Vagina (tissue), 2 donors: ENCODE measurements at places on chromosomes 7 and 10. TPM values are rescaled to one million over a fixed set of nuclear protein-coding genes. Genes with fewer than 3 reads are reported as not detected.
A peak's percentile ranks its signal among the peaks of the same experiment; 100 is the strongest.

GRCh38 chr10:52770904-52771303 is 1.7 kb downstream of the MBL2 start:
- H3K4me1 ChIP-seq: no peaks in the 10 kb centered on the region
- no peaks in the 10 kb centered on the region for H3K36me3 ChIP-seq
- H3K27ac ChIP-seq: no peak overlapping the region

- H3K4me1 ChIP-seq: no peaks in the 10 kb centered on the region
- no peak overlapping the region for H3K4me3 ChIP-seq
- no peaks in the 10 kb centered on the region for H3K36me3 ChIP-seq
- no peaks in the 10 kb centered on the region for H3K27me3 ChIP-seq
- no peak overlapping the region for H3K27ac ChIP-seq
These were observed 100.8 kb downstream of the PRTFDC1 start for GRCh38 chr10:24851629-24852028.

GRCh38 chr7:94642838-94643653 is 12.9 kb downstream of the SGCE start:
- no peak overlapping the region for H3K27ac ChIP-seq
- no peaks in the 10 kb centered on the region for H3K36me3 ChIP-seq
- H3K27me3 ChIP-seq: no peaks in the 10 kb centered on the region

- no peaks in the 10 kb centered on the region for H3K4me1 ChIP-seq
- H3K27me3 ChIP-seq: no peaks in the 10 kb centered on the region
- H3K27ac ChIP-seq: no peak overlapping the region
- no peaks in the 10 kb centered on the region for H3K36me3 ChIP-seq
- no peak overlapping the region for H3K4me3 ChIP-seq
These were observed 19.7 kb downstream of the ADCY1 start for GRCh38 chr7:45593877-45594276.

DNA sequence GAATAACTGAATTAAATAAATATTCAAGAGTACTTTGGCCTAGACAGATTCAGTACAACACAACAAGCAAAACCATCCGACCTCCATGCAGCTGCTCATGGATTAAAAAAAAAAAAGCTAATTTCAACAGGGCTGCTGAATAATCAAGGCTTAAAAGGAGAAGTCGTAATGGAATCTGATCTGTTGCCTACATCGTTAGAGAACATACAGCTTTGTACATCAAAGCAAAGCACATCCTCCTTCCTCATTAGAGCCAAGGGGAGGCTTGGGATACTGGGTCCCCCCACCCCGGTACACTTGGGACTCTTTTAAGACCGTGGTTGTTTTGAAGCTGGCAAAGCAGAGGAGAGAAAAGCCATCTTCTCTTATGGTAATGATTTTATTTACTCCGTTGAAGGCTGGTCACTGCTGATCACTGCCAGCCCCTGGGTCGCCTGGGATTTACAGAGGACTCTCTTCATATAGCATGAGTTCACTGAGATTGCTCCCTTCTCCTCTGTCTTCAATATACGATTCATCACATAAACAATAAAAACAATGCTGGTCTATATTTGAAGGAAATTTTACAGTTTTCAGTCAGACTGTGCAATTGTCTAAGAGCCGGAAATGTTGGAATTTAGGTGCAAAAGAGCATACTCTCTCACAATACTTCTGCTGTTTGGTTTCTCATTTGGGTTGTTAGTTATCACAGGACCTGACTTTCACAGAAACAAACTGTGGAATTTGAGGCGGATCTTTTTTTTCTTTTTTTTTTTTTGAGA is 148.8 kb downstream of the FAM107B start:
- H3K27me3 ChIP-seq: no peaks in the 10 kb centered on the region
- H3K4me3 ChIP-seq: no peak overlapping the region
- DNase-seq: no peak
- peaks cover 19% of the 10 kb centered on the region for H3K4me1 ChIP-seq
- H3K27ac ChIP-seq: peak overlapping the region; percentile 40

DNA sequence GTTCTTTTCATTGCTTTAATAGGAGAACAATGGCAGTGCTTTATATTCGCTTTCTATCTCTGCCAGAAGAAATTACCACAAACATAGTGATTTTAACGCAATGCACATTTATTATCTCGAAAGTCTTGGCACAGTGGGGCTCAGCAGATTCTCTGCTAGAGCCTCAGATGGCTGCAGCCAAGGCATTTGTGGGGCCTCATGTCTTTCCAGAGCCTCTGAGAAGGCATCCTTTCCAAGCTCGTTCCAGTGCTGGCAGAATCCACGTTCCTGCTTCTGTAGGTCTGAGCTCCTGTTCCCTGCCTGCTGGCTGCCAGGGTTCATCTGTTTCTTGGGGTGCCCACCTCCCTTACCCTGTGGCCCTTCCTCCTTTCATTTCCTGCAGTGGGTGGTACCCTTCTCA is 60.2 kb downstream of the LRRC18 start:
- H3K27me3 ChIP-seq: no peaks in the 10 kb centered on the region
- DNase-seq: no peak
- H3K36me3 ChIP-seq: no peaks in the 10 kb centered on the region
- no peak overlapping the region for H3K4me3 ChIP-seq
- no peak overlapping the region for H3K27ac ChIP-seq
- H3K4me1 ChIP-seq: no peaks in the 10 kb centered on the region

The AGMO gene
- 0.98 TPM for total RNA-seq

- H3K27me3 ChIP-seq: no peaks in the 10 kb centered on the region
- H3K4me1 ChIP-seq: peaks cover 64% of the 10 kb centered on the region
- no peaks in the 10 kb centered on the region for H3K36me3 ChIP-seq
- peak overlapping the region; percentile 81 for H3K27ac ChIP-seq
- no peak overlapping the region for H3K4me3 ChIP-seq
- peak; percentile 90 for DNase-seq
These were observed 31.9 kb downstream of the ARL4A start for GRCh38 chr7:12719141-12719919.

DNA sequence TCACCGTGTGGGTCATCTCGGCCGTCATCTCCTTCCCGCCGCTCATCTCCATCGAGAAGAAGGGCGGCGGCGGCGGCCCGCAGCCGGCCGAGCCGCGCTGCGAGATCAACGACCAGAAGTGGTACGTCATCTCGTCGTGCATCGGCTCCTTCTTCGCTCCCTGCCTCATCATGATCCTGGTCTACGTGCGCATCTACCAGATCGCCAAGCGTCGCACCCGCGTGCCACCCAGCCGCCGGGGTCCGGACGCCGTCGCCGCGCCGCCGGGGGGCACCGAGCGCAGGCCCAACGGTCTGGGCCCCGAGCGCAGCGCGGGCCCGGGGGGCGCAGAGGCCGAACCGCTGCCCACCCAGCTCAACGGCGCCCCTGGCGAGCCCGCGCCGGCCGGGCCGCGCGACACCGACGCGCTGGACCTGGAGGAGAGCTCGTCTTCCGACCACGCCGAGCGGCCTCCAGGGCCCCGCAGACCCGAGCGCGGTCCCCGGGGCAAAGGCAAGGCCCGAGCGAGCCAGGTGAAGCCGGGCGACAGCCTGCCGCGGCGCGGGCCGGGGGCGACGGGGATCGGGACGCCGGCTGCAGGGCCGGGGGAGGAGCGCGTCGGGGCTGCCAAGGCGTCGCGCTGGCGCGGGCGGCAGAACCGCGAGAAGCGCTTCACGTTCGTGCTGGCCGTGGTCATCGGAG is 1.8 kb downstream of the ADRA2A start:
- peak overlapping the region; percentile 44 for H3K4me3 ChIP-seq
- DNase-seq: no peak
- no peaks in the 10 kb centered on the region for H3K27me3 ChIP-seq
- H3K27ac ChIP-seq: peak overlapping the region; percentile 77
- H3K36me3 ChIP-seq: no peaks in the 10 kb centered on the region

The PAX4 gene
- not detected for total RNA-seq
